ENCODE measurements at places on chromosomes 12 and 14.

GRCh38 chr14:80504781-80505180, 293.5 kb upstream of the DIO2 start:
- DNase-seq = no peak

- no peak for DNase-seq
Observed at GRCh38 chr12:89556976-89557375, 31.1 kb upstream of the POC1B start.

- DNase-seq = no peak
Observed at GRCh38 chr14:100967930-100968329, 64.4 kb upstream of the RTL1 start.

GRCh38 chr12:9881246-9881645, at the start of gene KLRF2:
Gene KLRF2, plus strand, starts transcription at chr12:9881489. Its CDS starts 107 bp downstream, at chr12:9881596.
- no peak for DNase-seq

GRCh38 chr12:39375206-39375808, 67.6 kb downstream of the KIF21A start:
- no peak for DNase-seq

- no peak for DNase-seq
Observed at GRCh38 chr12:111126331-111126730, 206.0 kb upstream of the MYL2 start.

- no peak for DNase-seq
Observed at GRCh38 chr12:13530966-13531365, 334.4 kb downstream of the EMP1 start.

GRCh38 chr14:100325958-100326357, 2.8 kb downstream of the SLC25A47 start:
- no peak for DNase-seq

DNA sequence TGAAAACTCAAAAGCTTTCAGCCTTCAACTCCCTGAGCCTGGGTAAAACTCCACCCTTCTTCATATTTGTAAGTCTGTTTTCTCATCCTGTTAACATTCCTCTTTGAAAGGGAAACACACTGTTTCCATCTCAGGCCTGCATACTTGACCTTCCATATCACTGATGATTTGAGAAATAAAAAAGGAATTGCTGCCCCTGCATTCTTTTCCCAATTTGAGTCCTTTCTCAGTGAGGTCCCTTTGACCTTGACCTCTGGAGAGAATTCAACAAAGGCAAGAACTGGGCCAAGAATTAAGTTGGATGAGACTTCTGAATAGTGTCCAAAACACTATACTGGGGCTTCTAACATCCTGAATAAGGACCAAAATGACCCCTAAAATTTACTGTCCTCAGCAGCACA, 108.0 kb downstream of the AEBP2 start:
- DNase-seq = no peak

DNA sequence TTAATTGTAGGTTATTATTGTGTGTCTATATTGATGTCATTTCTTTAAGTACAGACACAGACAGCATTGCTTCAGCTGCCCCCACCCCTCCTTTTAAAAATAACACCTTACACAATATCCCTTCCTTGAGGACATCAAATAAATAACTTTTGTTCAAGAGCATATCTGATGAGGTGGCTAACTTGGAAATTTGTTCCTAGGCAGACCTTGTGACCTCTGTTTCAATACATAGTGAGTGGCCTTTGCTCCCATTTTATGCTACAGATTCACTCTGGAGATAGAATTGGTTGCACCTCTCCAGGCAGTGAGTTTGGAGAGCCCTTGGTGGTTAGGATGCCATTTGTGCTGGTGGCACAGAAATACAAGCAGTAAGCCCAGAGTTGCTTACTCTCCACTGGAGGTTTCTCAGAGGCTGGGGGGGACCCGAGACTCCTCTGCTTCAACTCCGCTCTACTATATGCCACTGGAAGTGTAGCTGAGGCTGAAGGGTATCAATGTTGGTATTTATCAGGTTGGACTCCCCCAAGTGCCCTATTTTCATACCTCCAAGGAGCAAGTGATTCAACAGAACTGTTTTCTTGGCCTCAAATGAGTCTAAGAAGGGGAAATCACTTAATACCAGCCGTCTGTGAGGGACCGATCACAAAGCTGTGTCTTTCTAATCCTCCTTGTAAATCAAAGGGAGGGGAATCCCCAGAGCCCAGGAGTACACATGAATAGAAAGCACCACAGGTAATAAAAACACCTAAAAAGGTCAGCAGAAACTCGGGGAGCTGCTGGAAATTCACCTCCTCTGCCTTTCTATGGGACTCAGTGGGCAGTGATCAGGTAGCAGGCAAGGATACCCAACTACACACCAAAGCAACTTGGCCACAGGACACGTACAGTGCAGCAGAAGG, 463.1 kb downstream of the RAD51B start:
- DNase-seq = no peak

DNA sequence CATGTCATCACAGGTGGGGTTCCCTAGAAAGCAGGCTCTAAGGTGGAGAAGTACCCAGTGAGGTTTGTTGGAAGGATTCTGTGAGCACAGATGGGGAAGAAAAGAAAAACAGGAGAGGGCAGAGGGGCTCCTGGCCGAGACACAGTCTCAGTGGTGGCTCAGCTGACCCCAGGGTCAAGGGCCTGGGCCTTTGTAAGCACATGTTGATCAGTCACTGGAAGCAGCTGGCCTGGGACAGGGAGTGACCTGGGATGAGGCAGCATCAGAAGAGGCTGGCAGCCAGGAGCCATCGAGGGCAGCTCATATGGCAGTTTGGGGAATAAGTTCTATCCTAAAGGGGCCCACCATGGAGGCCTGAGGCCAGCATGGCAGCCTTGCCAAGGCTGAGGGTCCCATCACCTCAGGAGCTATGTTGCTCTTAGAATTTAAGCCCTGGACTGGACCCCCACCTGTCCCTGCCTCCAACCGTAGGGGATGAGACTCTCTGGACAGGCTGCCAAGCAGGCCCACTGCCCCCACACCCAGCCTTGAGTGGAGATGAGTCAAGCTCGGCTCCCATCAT, 6.3 kb upstream of the TMEM179 start:
- no peak for DNase-seq

DNA sequence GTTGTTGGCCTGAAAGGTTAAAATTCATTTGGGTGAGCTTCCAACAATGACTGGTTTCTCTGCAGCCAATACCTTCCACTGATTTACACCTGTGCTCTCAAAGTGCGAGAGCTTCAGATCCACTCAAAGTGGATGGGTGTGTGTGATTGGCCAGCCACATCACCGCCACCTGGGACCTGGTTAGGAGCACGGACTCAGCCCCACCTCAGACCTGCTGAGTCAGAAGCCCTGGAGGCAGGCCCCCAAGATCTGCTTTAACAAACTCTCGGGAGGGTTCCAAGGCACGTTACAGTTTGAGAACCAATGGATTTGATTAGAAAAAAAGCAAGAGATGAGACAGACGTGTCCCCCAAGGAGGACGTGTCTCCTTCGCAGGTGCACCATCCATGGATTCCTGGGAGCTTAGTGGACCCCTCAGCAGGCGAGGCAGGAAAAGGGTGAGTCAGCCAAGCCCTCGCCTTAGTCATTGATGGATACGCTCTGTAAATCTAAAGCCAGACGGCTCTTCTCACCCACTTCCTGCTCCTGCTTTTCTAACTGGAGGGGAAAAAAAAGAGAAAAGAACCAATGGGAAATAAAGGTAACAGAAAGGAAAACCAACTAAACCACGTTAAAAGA, 24.5 kb downstream of the FZD10 start:
- DNase-seq = no peak
